DMS 273 treated with DMSO at 0.1 percent for 48 hours (cell line): ENCODE measurements at places on chromosomes 16 and 17.

- peak; percentile 98 for DNase-seq
Observed at GRCh38 chr17:55198690-55199370, 65.9 kb upstream of the HLF start.

DNA sequence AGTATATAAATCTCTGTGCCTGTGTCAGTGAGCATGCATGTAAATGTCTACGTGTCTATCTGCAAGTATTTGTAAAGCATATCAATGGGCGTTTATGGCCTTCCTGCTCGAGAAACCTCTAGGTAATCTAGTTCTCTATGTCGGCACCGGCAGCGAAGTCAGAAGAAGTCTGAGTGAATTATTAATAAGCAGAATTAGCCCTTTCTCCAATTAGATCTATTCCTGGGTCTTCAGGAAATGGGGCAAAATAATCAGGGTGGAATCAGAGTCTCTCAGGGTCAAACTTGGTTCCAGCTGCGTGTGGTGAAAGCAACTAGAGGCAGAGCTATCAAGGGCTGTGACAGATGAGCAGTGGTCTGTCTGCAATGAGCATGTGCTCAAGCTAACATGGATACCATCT lies at the start of gene C17orf78:
Gene C17orf78 (plus strand): TSS at position 280 of the 400 bp plus-strand sequence. CDS start 108 bp downstream, at position 388.
- DNase-seq, result no peak

DNA sequence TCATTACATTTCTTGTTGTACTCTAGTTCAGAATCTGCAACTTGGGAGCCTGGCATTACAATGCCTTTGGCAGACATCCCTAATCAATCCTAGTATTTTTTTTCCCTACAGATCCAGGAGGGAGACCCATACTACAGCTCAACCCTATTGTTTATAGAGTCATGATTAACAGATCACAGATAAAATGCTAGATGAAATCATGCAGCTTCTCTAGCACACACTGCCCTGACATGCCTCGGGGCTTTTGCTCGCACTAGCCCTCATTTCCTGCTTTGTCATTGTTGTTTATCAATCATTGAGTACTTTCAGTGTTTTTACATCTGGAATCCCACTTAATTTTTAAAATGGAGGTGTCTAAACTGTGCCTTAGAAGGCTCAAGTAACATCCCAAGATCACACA lies 412.5 kb downstream of the CA10 start:
- no peak for DNase-seq

DNA sequence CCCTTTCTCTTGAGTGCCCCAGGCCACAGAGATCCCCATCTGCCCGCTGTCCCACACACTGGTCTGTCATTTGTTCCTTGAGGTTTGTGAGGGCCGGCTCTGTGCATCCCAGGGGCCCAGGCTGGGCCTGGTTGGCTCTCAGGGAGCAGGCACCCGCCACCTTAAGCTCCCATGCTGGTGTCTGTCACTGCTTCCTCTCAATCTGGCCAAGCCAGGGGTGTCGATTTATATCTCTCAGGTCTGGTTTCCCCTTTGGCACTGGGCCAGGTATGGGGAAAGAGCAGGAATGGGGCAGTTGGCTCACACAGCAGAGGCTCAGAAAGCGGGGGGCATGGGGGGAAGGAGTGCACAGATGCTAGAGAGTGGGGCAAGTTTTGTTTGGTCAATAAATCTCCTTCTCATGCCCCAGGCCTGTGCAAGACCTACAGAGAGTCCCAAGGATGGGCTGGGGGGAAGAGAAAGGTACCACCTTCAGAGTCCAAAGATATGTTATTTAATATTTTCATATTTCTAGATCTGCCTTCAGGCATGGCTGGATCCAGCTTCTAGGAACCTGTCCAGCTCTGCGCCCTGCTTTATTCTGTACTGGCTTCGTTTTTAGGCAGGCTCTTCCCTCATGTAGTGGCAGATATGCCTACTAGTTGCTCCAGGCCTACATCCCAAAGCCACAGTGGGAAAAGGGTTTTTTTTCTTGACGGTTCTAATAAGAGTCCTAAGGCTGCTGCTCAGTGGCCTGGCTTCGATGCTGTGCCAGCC lies 34.3 kb downstream of the IL4R start:
- DNase-seq, result no peak

GRCh38 chr16:22329199-22329695 lies 32.0 kb downstream of the POLR3E start:
- DNase-seq, result no peak

DNA sequence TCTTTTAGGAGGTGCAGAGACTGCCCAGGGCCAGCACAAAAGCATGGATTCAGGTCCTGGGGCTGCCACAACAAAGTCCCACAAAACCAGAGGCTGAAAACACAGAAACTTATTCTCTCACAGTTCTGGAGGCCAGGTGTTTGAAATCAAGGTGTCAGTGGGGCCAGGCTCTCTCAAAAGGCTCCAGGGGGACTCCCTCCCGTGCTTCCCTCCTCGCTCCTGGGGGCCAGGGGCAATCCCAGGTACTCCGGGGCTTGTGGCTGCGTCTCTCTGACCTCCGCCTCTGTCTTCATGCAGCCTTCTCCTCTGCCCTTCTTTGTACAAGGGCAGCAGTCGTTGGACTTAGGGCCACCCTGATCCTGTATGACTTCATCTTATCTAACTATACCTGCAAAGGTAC lies 8.3 kb upstream of the RBFOX3 start:
- no peak for DNase-seq

- DNase-seq, result no peak
Observed at GRCh38 chr17:4511199-4511932, 12.7 kb downstream of the SPNS2 start.

DNA sequence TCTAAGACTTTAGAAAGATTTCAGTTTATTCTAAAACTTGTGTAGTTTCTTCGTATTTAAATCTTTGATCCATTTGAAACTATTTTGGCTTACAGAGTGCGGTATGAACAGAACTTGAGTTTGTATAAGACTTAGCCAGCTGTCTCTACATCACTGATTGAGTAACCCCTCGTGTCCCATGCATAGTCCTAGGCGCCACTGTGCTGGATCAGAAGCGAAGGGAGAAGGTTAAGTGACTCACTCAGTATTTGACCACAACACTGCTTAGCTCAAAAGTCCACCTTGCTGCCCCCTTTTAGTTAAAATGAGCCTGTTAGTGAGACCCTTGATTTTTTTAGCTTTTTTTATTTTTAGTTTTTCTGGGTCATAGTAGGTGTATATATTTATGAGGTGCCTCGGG lies 28.4 kb downstream of the CD300LB start:
- DNase-seq, result no peak

GRCh38 chr16:65757064-65757463 lies 609.4 kb upstream of the CDH5 start:
- no peak for DNase-seq
